ENCODE measurements at places on chromosomes 2 and 18. TPM values are rescaled to one million over a fixed set of nuclear protein-coding genes. Genes with fewer than 3 reads are reported as not detected.

Gene HTRA2
- 55.8 TPM for polyA plus RNA-seq

Gene FOXD4L1
- 1.6 TPM for polyA plus RNA-seq

Gene PKDCC
- 97.5 TPM for polyA plus RNA-seq

Gene ACOXL
- polyA plus RNA-seq: 0.45 TPM

Gene RAB10
- polyA plus RNA-seq: 194 TPM

Gene TFCP2L1
- 0.52 TPM for polyA plus RNA-seq

Gene GPR55
- 0.08 TPM for polyA plus RNA-seq

Gene ITGB6
- polyA plus RNA-seq: 0.30 TPM

Gene GPBAR1
- 0.74 TPM for polyA plus RNA-seq

Gene CRYGC
- 0.44 TPM for polyA plus RNA-seq

Gene SOWAHC
- polyA plus RNA-seq: 11.3 TPM

Gene APOB
- 0.30 TPM for polyA plus RNA-seq
